ENCODE measurements at places on chromosomes 7 and 10. TPM values are rescaled to one million over a fixed set of nuclear protein-coding genes. Genes with fewer than 3 reads are reported as not detected.

Gene CFTR
- total RNA-seq = 5.3 TPM

Gene UPK3BL2
- total RNA-seq = 8.0 TPM

Gene SPDYE9
- total RNA-seq = not detected

Gene PDE1C
- total RNA-seq = 122 TPM

Gene TMEM196
- total RNA-seq = 12.9 TPM

DNA sequence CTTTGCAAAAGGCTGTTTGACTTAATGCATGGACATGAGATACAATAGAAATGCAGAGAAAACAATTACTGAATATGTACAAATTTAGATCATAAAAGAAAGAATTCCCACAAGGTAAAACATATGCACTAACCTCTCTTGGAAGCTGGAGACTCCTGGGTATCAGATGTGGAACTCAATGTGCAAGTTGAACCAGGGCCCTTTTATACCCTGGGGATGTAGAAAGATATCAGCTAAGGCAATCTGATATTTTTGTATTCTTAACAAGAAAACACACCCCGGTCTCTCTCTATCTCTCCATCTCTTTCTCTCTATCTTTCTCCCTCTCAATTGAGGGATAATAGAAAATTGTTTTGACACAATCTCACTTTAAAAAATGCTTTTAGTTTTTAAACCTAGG, at the start of gene IDI2:
Gene IDI2 (minus strand): TSS at position 177 of the 400 bp plus-strand sequence. CDS start 1,136 bp downstream, outside the sequence.
- no peak for DNase-seq

DNA sequence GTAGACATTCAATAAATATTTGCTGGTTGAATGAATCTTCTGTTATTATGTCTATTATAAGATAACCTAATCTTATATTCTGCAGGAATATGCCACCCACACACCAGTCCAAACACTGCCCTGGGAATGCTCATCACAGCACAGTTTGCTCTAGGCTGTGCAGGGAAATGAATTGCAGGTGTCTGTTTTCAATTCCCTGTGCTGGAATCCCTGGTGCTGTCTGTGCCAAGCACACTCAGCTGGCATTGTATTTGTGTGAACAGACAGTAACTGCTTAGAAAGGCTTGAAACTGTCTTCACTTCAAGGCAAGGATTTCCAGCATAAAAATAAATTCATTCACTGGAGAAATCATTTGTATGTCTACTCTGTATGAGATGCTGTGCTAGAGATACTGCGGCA, 20.2 kb downstream of the ATOH7 start:
- DNase-seq = no peak

Data from cerebellum (tissue), 4 donors.